Spinal cord (tissue), 10 donors: ENCODE measurements at places on chromosomes 11 and 22.

DNA sequence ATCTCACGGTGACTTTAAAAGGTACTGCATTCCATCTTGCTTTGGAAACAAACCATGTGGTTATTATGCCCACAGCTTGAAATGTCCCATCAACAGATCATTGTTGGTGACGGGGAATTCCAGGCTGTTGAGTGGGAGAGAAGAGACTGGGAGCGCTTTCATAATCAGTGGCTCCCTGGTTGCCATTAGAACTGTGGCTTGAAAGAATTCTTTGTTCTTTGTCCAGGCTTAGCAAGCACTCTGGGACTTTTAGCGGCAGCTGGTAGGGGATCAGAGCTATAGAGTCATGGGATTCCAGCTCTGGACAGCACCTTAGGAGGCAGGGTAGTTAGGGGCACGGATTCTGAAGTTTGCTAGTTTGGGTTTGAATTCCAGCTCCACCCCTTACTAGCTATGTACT, 22.0 kb downstream of the MMP20 start:
- peak; percentile 64 for DNase-seq

DNA sequence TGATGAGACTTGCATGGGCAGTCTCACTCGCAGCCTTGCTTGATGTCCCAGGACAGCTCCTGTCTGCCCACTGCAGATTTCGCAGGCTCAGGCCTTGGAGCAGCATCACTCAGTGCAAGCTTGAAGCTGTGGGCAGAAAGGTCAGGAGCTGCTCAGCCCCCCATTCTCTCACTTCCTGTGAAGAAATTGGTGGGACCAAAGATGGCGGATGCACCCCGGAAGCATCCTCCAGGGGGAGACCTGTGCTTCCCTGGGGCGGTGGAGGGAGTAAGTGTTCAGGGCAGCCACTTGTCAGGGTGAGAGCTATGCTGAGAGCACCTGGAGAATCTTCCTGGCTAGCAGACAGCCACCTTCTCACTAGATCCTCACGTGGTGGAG, 11.3 kb downstream of the PLAAT2 start:
- DNase-seq = no peak

GRCh38 chr11:68298659-68299516, 13.5 kb upstream of the LRP5 start:
- DNase-seq = no peak

GRCh38 chr22:27298742-27299141, 502.8 kb downstream of the MN1 start:
- DNase-seq = no peak

GRCh38 chr11:77440678-77441077, 33.2 kb downstream of the PAK1 start:
- no peak for DNase-seq

DNA sequence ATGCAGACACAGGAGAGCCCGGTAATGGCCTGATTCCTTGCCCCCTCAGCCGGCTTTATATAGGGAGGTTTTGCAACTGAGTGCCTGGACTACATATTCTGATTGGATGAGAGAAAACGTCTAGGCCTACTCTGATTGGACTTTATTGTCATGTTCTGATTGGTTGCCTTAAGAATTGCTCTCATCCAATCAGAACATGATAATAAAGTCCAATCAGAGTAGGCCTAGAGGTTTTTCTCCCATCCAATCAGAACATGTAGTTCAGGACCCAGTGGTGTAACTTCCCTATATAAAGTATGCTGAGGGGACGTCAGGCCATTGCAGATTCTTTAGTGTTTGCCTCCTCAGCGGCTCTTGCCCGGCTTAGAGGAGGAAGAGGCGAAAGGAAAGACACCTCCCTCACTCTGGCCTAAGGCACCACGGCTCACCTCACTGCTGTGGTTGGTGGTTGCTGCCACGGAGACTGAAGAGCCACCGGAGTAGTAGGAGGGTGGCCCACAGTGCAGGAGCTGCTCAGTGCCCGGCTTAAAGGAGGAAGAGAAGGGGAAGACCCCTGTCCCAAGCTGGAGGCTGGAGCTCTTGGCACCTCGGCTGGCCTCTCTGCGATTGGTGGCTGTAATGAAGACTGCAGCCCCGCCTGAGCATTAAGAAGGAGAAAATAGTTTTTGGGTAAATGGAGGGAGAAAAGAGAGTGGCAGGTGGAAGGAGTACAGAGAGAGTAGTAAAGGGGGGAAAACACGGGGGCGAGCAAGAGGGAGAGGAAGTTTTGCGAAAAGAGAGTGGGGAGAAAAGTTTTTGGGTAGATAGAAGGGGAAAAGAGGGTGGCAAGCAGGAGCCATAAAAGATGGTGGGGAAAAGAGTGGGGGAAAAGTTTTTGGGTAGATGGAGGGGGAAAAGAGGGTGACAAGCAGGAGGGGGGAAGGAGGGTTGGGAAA, 116.7 kb upstream of the SERPIND1 start:
- peak; percentile 24 for DNase-seq

GRCh38 chr11:133506551-133507094, 25.7 kb downstream of the OPCML start:
- DNase-seq = no peak

DNA sequence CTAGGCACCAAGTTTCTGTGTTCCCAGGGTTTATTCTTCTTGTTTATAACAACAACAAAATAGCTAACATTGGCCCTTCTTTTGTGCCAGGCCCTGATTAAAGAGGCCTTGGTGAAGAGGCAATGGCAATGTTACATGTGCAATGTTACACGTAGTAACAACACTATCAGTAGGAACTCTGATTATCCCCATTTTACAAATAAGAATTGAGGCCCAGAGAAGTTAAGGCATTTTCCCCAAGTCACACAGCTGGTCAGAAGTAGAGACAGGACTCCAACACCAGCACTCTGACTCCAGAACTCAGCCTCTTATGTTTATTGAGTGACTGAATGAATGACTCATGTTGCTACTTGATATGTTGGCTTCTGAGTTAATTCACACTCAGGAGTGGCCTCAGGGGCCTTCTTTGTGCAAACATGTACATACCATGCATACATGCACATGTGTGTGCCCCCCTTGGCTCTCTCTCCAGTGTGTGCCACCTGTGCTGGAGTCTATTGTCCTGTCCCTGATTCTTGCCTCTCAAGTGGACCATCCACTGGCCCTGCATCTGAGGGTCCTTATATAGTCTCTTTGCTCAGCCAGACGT, 98.4 kb downstream of the TP53I11 start:
- no peak for DNase-seq

DNA sequence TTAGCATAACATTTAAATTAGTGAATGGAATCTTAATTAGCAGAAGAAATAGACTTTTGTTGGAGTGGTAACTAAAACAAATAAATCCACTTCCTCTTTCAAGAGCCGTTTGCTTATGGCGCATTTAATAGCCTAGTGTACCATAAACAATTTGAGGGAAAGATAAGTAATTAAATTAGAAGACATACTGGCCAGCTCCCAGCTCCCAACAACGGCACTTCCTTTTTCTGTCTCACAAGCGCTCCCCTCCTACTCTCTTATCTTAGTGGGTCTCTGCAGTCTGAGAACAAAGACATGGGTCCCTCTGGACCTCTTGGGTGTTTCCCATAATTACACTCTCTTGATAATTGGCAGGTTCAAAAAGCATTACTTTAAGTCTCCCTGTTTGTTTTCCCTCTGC, 146.0 kb downstream of the OPCML start:
- no peak for DNase-seq

- DNase-seq = no peak
These were observed 613 bp upstream of the MCHR1 start for GRCh38 chr22:40678493-40679248.

- no peak for DNase-seq
These were observed 90.0 kb upstream of the PRR5 start for GRCh38 chr22:44611880-44612496.

DNA sequence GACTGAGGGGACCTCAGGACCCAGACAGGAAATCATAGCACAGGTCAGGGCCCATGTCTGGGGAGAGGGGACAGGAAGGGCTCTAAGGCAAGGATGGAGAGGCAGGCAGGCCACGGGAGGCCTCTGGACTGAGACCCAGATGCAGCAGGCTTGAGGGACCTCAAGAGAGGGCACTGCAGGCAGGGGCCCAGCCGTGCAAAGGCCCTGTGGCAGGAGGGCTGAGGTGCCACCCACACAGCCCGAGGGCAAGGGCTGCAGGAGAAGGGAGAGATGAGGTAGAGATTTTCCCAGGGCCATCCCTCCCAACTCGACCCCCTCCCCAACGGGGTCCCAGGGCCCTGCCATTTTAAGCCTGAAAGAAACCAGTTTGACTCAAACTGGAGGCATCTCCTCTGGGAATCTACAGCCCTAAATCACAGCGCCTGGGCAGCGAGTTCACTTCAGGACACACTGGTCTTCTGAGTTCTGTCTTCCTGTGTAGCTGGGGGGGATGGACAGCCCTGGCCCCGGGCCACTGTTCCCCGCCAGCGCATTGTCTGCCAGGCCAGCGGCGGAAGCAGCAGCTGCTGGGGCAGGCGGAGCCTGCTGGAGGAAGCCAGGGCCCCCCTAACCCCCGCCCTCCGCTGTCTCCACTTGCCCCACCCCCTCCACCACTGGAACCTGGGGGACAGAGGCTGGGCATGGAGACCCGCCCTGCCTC, 20.3 kb upstream of the WNT7B start:
- no peak for DNase-seq

- no peak for DNase-seq
These were observed 1.8 kb downstream of the C11orf86 start for GRCh38 chr11:66976925-66977324.

- no peak for DNase-seq
These were observed 7.5 kb downstream of the LRFN4 start for GRCh38 chr11:66864172-66864901.

GRCh38 chr22:47110817-47111443, 348.5 kb downstream of the TBC1D22A start:
- no peak for DNase-seq

DNA sequence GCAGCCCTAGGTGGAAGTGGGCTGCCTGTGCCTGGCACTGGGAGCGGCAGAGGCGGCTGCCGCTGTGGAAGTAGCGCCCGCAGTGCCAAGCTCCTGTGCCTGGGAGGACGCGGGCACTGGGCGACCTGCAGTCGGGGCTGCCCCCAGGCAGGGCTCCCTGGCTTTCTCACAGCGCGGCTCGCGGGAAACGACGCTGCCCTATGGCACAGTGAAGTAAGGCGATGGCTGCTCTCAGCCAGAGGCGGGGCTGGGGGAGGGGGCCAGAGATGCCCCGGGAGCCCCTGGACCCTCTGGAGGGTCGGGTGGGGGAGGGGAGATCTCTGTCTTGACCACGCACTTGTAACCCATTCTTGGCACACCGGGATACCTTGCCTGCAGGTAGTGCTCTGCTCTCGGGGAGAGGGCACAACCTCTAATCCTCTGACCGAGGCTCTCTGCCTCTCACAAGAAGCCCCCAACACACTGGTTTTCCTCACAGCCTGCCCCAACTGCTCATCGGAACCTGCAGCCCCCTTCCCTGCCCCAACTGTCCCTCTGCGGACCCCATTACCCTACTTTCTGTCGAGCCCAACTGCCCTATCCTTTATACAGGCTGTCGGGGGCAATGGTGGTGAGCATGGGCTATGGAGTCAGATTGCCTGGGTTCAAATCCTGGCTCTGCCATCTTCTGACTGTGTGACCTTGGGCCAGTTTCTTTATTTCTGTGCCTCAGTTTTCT, 32.2 kb upstream of the TRIM29 start:
- DNase-seq = no peak

GRCh38 chr11:57800444-57801182, 39.0 kb downstream of the CTNND1 start:
- DNase-seq = peak; percentile 85

DNA sequence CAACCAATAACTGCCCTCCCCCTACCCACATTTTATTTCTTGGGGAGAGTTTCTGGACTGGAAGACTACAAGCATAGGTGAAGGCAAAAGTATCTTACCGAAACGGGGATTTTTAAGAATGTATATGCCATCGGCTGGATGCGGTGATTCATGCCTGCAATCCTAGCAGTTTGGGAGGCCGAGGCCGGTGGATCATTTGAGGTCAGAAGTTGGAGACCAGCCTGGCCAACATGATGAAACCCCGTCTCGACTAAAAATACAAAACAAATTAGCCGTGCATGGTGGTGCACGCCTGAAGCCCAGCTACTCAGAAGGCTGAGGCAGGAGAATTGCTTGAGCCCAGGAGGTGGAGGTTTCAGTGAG, 20.8 kb upstream of the SLN start:
- no peak for DNase-seq

GRCh38 chr11:65133724-65134123, 595 bp downstream of the SYVN1 start:
- no peak for DNase-seq

DNA sequence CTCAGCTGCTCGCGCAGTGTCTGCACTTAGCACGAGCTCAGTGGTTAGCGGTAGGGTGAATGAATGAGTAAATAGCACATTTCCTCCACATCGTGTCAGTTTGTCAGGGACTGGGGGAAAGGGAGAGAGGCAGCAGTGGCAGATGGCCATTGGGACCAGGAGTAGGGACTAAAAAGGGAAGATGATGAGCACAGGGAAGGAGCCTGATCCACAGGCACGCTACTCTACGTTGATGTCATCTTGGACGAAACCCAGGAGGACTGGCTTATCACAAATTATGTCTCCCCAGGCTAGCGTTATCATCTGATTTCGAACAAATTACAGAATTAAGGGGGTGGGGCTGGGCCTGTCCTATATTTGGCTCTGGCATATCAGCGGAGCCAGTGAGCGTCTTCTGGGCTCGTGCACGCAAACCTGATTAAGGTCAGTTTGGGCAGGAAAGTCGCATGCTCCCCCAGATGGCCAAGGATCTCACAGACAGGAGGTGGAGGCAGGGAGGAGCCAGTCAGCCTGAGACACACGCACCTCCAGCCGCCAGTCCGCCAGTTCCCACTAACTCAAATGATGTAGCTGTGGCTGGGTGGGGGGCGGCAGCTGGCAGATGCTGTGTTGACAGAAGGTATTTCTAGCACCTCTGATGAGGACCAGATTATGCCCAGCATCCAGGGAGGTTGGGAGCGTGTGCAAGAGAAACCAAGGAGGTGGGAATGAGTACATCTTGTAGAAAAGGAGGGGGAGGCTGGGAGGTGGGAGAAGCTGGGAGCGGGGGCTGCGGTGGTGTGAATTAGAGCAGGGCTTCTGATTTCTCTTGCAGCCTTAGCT, 97.4 kb upstream of the PRDM11 start:
- no peak for DNase-seq

DNA sequence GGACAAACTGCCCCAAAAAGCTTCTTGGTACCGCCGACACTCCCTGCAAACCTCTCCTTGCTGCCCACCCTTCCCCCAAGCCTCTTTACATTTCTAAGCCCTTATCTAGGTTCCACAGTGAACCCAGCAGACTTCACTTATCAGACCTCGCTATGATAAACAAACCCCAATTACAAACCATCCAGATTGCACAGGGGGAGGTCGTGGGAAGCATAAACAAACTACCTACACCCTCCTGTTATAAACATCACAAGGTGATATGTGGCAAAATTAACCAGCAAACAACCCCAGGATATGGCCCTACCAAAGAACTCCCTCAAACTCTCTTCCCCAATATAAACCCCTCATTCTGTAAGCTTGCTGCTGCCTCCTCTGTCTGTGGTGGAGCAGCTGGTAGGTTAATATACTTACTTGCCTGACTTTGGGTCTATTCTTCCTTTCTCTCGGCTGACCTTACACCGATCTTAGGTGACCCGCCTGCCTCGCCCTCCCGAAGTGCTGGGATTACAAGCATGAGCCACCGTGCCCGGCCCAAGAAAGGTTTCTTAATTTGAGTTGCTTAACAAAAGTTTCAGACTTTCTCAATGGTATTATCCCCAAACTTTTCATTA, 66.0 kb upstream of the TENM4 start:
- no peak for DNase-seq

- no peak for DNase-seq
These were observed 13.9 kb upstream of the PNPLA5 start for GRCh38 chr22:43905681-43906080.
